ENCODE measurements at places on chromosomes 4 and X. TPM values are rescaled to one million over a fixed set of nuclear protein-coding genes. Genes with fewer than 3 reads are reported as not detected.

DNA sequence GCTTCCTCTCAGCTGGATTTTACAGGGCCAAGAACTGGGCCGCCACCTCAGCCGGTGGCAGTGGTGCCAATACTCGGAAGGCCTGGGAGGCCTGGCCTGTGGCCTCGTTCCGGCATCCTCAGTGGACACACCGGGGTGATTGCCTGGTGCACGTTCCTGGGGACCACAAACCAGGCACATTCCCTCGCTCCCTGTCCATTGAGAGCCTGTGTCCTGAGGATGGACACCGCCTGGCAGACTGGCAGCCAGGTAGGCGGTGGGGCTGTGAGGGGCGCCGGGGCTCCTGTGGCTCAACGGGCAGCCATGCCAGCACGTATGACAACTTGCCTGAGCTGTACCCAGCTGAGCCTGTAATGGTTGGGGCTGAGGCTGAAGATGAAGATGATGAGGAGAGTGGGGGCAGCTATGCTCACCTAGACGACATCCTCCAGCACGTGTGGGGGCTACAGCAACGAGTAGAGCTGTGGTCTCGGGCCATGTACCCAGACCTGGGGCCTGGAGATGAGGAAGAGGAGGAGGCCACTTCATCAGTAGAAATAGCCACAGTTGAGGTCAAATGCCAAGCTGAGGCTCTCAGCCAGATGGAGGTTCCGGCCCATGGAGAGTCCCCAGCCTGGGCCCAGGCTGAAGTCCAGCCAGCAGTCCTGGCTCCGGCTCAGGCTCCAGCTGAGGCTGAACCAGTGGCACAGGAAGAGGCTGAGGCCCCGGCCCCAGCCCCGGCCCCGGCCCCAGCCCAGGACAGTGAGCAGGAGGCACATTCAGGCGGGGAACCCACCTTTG is 70.4 kb downstream of the STARD8 start:
- peaks cover 92% of the 10 kb centered on the region for H3K36me3 ChIP-seq
- no peaks in the 10 kb centered on the region for H3K27me3 ChIP-seq
- H3K27ac ChIP-seq, result no peak overlapping the region
- H3K4me1 ChIP-seq, result no peaks in the 10 kb centered on the region

- H3K27me3 ChIP-seq, result no peaks in the 10 kb centered on the region
- no peak for DNase-seq
- H3K27ac ChIP-seq, result no peak overlapping the region
- no peaks in the 10 kb centered on the region for H3K36me3 ChIP-seq
- no peak overlapping the region for H3K4me3 ChIP-seq
These were observed 103.6 kb downstream of the ENOX2 start for GRCh38 chrX:130799393-130799792.

DNA sequence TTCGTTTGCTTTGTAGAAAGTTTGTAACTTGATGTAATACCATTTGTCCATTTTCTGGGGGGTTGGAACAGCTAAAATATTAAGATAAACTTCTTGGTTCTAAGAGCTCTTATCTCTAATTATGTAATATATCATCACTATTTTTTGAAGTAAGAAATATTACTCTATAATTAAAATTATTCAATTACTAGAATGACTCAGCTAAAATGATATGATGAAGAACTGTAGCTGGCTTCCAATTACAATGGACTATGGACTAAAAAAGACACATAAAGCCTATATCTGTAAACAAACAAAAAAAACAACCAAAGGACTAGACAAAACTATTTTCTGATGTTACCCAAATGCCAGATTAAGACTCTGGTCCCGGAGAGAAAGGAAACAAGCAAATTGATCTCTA is 569.4 kb downstream of the PCDH18 start:
- DNase-seq, result no peak
- H3K27ac ChIP-seq, result no peak overlapping the region
- H3K27me3 ChIP-seq, result no peaks in the 10 kb centered on the region
- no peaks in the 10 kb centered on the region for H3K4me1 ChIP-seq
- no peak overlapping the region for H3K4me3 ChIP-seq

ARL9 gene
- polyA plus RNA-seq, result not detected

GSX2 gene
- polyA plus RNA-seq, result not detected

DNA sequence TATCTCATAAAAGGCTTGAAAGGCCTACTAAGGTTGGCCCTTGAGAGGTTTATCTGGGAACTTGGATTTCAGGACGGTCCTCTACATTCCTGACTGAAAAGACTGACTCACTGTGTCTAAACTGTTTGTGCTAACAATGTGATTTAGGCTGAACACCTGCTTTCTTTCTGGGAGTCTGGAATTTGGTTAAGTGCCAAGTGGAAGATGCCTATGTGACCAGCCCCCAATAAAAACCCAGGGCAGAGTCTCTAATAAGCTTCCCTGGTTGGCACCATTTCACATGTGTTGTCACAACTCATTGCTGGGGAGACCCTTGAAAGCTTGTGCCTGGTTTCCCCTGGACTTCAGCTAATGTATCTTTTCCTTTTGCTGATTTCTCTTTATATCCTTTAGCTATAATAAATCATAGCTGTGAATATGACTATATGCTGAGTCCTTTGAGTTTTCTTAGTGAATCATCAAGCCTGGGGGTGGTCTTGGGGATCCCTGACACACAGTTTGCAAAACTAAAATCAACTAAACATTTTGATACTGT is 55.1 kb downstream of the GPR82 start:
- no peaks in the 10 kb centered on the region for H3K27me3 ChIP-seq
- H3K27ac ChIP-seq, result no peak overlapping the region
- H3K36me3 ChIP-seq, result no peaks in the 10 kb centered on the region
- H3K4me1 ChIP-seq, result no peaks in the 10 kb centered on the region

DNA sequence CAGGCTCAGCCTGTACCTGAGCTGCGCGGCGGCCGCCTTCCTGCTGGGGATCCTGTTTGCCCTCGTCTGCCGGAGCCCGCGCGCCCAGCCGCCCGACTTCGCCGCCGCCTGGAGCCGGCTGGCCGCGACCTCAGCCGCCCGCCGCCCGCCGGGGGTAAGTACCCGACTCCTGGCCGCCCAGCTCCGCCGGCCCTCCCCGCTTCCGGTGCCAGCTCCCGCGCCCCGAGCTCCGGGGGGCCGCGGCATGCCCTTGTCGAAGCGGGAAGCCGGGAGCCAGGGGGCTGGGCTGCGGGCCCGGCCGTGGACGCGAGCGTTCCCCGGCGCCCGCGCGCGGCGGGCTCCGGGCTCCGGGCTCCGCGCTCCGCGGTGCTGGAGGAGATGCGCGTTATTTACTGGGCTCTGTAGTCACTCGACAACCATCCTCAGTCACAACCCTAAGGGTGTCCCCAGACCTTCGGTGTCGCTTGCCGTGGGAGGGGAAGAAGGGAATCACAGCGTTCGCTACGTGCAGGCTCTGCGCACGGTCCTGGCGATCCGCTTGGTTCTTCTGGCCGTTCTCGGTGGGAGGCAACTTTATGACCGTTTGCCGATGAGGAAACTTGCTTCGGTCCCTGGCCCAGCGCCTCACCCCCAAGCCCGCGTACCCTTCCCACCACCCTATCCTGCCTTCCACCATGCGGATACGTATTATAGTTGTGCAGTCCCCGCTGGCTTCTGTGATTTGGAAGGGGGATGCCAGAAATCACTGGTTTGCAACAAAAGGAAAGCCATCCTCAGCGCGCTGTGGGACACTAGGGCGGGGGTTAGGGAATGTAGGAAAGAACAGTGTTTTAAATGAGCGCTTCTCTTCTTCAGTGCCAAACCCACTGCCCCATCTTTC is 944 bp downstream of the SNX25 start:
- peak overlapping the region; percentile 47 for H3K4me3 ChIP-seq
- peak; percentile 23 for DNase-seq
- H3K4me1 ChIP-seq, result peaks cover 22% of the 10 kb centered on the region

- H3K36me3 ChIP-seq, result no peaks in the 10 kb centered on the region
- H3K27me3 ChIP-seq, result no peaks in the 10 kb centered on the region
- no peak overlapping the region for H3K27ac ChIP-seq
- no peaks in the 10 kb centered on the region for H3K4me1 ChIP-seq
- no peak overlapping the region for H3K4me3 ChIP-seq
These were observed 43.3 kb upstream of the PDGFC start for GRCh38 chr4:157014621-157015591.

SPATA18 gene
- polyA plus RNA-seq, result not detected

DNA sequence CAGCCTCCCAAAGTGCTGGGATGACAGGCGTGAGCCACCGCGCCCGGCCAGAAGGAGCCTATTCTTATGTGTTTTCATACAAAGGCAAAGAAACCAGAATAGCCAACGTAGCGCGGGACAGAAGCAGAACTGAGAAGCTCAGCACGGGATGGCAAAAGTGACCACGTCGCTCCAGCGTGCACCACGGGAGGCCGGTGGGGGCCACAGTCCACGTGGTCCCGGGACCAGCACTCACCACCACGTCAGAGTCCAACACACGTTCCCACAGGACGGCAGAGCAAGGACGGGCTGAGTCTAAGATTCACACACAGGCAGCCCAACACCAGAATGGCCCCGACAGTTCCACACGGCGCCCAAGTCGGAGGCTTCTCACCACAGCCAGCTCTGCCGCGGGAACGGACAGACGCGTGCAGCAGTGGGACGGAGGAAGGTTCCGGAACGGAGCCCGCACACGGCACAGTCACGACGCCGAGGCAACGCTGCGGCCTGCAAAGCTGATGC is 18.8 kb upstream of the GTPBP6 start:
- DNase-seq, result no peak
- no peaks in the 10 kb centered on the region for H3K27me3 ChIP-seq
- no peak overlapping the region for H3K27ac ChIP-seq

GRCh38 chr4:141099326-141099725 is 33.9 kb downstream of the RNF150 start:
- no peak overlapping the region for H3K4me3 ChIP-seq
- no peaks in the 10 kb centered on the region for H3K4me1 ChIP-seq
- no peaks in the 10 kb centered on the region for H3K27me3 ChIP-seq
- no peaks in the 10 kb centered on the region for H3K36me3 ChIP-seq
- DNase-seq, result no peak

DNA sequence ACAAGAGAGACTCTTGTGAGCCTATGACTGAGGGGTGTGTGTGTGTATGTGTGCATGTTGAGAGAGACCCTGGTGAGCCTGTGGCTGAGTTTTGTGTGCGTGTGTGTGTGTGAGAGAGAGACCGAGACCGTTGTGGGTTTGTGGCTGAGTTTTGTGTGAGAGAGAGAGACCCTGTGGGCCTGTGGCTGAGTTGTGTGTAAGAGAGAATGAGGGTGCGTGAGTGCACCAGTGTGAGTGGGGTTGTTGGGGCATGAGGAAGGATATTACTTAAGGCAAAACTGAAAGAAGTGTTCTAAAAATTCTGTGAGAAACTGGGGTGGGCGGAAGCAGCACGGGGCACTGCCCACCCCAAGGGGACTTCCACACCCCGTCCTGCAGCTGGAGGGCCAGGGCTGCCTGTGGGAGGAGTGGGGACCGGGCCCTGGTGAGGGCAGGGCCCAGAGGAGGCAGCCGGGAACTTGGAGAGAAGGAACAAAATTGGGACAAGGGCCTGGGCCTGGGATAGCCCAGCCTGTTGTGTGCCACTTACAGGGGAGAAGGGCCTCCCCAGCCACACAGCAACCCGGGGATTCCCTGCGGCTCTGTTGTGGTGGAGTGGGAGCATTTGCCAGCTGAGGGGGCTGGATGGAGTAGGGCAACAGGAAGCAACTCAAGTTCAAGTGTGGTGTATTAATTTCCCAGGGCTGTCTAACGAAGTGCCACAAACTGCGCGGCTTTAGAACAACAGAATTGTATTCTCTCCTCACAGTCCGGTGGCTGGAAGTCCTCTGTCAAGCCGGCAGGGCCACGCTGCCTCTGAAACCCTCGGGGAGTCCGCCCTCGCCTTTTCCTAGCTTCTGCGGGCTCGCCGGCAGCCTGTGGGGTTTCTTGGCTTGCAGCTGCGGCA is 22.1 kb downstream of the TMEM131L start:
- peak overlapping the region; percentile 7 for H3K4me3 ChIP-seq
- H3K36me3 ChIP-seq, result peaks cover 38% of the 10 kb centered on the region
- peaks cover 47% of the 10 kb centered on the region for H3K4me1 ChIP-seq
- H3K27me3 ChIP-seq, result no peaks in the 10 kb centered on the region
- DNase-seq, result peak; percentile 59

SYNPO2 gene
- not detected for polyA plus RNA-seq

IQSEC2 gene
- 6.9 TPM for polyA plus RNA-seq

DNA sequence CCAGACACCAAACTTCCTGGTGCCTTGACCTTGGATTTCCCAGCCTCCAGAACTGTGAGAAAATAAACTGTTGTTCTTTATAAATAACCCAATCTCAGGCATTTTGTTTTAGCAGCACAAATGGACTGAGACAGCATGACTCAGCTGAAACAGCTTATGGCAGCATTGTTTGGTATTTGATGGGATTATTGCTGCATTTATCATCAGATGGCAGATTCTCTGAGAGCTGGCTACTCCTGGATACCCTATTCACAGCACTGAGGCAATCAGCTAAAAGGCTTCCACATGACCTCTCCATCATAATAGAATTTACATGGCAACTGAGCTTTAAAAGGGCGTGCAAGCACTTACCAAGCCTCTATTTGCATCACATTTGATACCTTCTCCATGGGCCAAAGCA is 623.1 kb upstream of the CPEB2 start:
- H3K27me3 ChIP-seq, result no peaks in the 10 kb centered on the region
- H3K4me3 ChIP-seq, result no peak overlapping the region
- no peak overlapping the region for H3K27ac ChIP-seq
- H3K4me1 ChIP-seq, result no peaks in the 10 kb centered on the region
- DNase-seq, result no peak

ETNPPL gene
- polyA plus RNA-seq, result not detected

DNA sequence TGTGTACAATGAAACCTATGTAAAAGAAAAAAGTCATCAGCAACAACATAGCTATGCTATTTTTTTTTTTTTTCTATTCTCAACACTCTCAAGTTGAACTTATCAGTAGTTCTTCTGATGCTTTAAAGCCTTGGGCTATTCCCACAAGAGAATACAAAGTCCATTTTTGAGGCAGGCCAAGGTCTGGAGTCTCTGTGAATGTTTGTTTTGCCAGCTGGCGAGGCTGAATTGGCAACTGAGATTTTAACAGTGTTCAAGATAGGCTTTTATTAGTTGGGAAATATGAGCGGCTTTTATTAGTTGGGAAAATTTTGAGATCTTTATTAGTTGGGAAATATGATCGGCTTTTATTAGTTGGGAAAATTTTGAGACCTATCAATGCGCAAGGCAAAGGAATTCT is 336.6 kb downstream of the SLITRK2 start:
- no peak overlapping the region for H3K27ac ChIP-seq
- no peaks in the 10 kb centered on the region for H3K36me3 ChIP-seq
- H3K4me1 ChIP-seq, result no peaks in the 10 kb centered on the region
- H3K4me3 ChIP-seq, result no peak overlapping the region
- no peak for DNase-seq

PPEF1 gene
- polyA plus RNA-seq, result not detected

GRCh38 chr4:3492741-3493719 is 29.9 kb downstream of the DOK7 start:
- H3K36me3 ChIP-seq, result no peaks in the 10 kb centered on the region
- no peaks in the 10 kb centered on the region for H3K27me3 ChIP-seq

DNA sequence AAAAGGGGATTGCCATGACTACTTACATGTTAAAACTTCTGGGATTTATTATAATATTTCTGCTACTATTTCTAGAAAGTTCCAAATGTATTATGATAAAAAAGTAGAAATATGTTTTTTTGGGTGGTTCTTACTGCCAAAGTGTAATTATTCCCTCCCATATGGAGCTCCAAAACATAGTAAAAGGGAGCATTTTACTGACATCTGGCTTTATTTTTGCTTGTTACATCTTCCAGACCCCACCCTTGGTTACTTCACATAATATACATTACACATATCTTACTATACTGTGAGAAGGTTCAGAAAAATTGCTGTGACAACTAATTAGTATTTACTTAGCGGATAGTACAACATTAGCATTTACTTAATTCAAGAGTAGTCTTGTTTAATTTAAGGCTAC is 205.1 kb upstream of the TLL1 start:
- DNase-seq, result no peak
- H3K27ac ChIP-seq, result no peak overlapping the region
- H3K4me3 ChIP-seq, result no peak overlapping the region
- no peaks in the 10 kb centered on the region for H3K36me3 ChIP-seq
- H3K4me1 ChIP-seq, result no peaks in the 10 kb centered on the region

GCNA gene
- polyA plus RNA-seq, result 0.26 TPM
